GOT3 (cell line): ENCODE measurements at places on chromosomes 5 and 9.

GRCh38 chr9:130040984-130041647 is 1.9 kb downstream of the FNBP1 start:
- DNase-seq, result no peak

- no peak for DNase-seq
These were observed 21.8 kb downstream of the IRX4 start for GRCh38 chr5:1860949-1861348.

DNA sequence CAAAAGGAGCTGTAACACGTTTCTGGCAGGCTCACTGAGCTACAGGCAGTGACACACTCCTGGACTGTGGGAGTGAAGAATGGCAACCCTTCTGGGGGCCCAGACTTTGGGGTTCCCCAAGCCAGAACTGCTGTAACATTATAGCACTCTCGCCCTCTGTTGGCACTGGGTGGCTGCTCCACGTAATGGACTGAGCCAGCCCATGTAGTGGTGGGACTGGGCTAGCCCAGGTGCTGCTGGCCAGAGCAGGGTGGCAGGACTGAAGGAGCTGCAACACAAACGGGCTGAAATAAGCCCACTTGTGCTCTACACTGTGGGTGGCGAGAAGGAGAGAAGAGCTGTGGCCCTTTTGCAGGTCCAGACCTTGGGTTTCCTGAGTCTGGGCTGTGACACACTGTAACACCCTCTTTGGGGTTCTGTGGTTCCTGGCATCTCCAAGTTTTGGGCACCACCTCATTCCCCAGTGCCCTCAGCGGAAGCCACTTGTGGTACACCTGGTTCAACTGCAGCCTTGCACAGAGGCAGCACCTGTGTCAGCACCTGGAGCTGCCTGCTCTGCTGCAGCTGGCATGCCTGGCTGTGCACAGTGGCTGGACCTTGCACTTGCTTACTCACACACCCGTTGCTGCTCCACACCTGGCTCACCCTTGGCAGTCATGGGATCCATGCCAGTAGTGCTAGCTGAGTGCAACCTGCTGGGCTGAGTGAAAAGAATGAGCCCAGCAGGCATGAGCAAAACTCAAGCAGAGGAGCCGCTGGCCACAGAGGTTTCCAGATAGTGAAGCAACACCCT is 95.0 kb upstream of the PRR16 start:
- no peak for DNase-seq

DNA sequence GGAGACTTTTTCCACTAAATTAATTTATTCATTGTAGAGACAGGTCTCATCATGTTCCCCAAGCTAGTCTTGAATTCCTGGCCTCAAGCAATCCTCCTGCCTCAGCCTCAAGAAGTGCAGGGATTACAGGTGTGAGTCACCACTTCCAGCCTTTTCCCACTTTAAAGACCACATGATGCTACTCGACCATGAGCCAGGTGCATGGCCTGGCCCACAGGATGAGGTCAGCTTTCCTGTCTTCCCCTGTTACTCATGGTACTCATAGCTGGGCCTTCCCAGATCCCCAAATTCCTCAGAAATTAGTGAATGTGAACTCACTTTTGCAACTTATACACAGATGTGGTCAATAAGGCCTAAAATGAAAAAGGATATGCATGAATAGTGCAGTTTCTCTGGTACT is 395.9 kb downstream of the SEMA5A start:
- DNase-seq, result no peak

DNA sequence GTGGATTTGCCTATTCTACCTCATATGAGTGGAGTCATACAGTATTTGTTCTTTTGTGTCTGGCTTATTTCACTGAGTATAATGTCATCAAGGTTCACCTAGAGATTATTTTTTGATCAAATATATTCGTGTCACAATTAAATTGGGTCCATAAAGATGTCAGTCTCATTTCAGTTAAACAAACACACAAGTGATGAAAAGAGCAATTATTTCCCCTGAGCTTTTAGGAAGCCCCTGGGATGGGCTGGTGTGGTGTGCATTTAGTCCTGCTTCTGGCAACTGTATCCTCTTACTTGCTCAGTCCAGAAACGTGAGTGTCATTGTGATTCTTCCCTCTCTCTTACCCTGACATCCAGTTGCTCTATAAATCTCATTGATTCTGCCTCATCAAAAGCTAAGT is 52.8 kb upstream of the CARTPT start:
- no peak for DNase-seq

DNA sequence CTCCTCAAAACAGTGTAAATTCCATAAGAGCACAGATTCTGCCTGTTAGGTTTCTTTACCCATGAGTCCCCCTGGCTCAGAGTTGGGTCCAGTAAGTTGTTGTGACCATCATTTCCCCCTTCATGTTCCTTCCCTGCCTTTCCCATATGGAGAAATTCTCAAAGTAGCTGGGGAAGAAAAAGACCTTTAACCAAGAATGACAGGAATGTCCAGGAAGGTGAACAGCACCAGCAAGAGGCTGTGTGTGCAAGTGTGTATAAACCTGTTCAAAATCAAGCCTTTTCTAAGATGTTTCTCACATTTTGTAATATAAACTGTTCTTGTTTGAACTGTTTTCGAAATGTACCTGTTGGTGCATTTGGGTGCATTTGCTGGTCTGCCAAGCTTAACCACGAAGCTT is 238.2 kb downstream of the SLIT3 start:
- no peak for DNase-seq

DNA sequence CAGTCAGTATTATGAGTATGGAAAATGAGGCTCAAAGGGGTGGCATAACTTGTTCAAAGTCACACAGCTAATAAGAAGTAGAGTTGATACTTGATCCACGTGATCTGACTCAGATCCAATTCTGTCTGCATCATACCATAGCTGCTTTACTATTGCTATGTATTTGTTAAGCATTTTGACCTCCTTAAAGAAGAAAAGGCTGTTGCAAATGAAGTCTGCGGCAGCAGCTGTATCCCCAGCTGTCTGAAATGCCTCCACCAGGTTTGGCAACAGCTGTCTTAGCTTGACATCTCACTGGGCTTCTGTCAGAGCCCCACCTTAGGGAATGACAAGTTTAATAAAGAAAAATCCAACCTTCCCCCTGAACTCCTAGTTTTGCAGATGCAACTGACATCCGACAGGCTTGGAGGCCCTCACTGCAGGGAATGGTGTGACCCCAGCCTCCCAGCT is 75.6 kb upstream of the SLC44A1 start:
- DNase-seq, result no peak

GRCh38 chr5:30908356-30908755 is 285.1 kb upstream of the CDH6 start:
- no peak for DNase-seq

GRCh38 chr5:58970766-58971165 is 387.9 kb downstream of the RAB3C start:
- DNase-seq, result no peak

- DNase-seq, result no peak
These were observed 12.2 kb upstream of the ELL2 start for GRCh38 chr5:95973793-95974325.

DNA sequence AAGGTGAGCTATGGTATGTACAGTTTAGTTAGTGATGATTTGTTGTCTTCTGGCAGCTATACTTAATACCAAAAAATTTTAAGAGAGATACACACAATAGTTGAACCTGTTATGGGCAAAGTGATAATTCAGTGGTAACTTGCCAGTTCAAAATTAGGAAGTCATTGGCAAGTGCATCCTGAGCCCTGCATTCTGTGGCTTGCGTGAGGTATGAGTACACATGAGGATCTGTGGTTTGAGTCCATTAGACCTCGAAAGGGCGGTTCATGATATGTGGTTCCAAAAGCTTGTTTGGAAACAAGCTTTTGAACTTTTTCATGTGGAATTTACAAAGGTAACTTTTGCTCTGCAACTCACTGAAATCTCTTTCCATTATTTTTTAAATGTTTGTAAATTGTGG is 47.0 kb downstream of the GPR21 start:
- DNase-seq, result no peak

- DNase-seq, result no peak
These were observed 32.1 kb downstream of the VAV2 start for GRCh38 chr9:133959966-133960567.

- DNase-seq, result no peak
These were observed 65.5 kb upstream of the BARHL1 start for GRCh38 chr9:132516911-132517310.

- DNase-seq, result no peak
These were observed 130.9 kb downstream of the DOCK2 start for GRCh38 chr5:169767938-169768337.

GRCh38 chr5:72558383-72558782 is 51.2 kb upstream of the ZNF366 start:
- DNase-seq, result no peak

DNA sequence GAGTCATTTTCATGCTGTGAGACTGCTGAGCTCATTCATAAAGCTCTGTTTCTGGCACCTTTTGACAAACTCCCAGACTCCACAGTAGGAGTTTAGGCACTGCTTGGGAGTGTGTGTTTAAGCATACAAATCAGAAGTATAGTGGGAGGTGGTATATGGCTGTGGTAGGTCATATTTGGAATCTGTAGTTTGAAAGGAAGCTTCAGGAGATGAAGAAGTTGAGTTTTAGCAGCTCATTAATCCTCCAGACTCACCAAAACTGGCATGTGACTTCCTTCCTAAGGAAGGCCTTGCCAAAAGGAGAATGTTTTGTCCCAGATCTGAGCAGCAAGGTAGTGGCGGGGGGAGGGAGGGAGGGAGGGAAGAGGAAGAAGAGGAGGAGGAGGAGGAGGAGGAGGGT is 52.8 kb downstream of the SAXO1 start:
- no peak for DNase-seq

GRCh38 chr5:173837654-173838053 is 50.5 kb upstream of the CPEB4 start:
- DNase-seq, result no peak

GRCh38 chr9:113237026-113237425 is 15.7 kb downstream of the SLC31A1 start:
- DNase-seq, result no peak

DNA sequence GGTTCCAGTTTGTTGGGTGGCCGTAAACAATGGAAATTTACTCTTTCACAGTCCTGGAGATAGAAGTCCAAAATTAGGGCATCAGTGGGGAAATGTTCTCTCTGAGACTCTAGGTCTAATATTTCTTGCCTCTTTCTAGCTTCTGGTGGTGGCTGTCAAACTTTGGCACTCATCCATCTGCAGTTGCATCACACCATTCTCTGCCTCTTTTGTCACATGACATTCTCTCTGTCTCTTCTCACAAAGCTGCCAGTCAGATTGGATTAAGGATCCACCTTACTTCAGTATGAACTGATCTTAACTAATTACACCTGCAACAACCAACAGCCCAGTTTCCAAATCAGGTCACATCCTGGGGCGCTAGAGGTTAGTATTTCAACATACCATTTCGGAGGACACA is 222.9 kb upstream of the FTMT start:
- no peak for DNase-seq

DNA sequence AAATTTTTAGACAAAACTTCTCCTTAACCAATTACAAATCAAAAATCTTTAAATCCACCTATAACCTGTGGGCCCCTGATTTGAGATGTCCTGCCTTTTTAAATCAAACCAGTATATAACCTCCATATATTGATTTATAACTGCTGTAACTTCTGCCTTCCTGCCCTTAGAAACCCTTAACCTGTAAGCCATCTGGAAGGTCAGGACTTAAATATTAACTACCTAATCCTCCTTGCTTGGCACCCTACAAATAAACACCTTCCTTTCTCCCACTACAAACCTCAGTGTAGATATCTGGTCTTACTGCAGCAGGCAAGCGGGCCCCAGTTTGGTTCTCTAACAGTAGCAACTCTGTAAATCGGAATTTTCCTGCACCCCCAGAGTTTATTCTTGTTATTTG is 83.9 kb downstream of the MTREX start:
- DNase-seq, result no peak

- no peak for DNase-seq
These were observed 41.5 kb upstream of the LARP1 start for GRCh38 chr5:154713615-154714125.

GRCh38 chr9:15873573-15874177 is 320.8 kb downstream of the CCDC171 start:
- no peak for DNase-seq

DNA sequence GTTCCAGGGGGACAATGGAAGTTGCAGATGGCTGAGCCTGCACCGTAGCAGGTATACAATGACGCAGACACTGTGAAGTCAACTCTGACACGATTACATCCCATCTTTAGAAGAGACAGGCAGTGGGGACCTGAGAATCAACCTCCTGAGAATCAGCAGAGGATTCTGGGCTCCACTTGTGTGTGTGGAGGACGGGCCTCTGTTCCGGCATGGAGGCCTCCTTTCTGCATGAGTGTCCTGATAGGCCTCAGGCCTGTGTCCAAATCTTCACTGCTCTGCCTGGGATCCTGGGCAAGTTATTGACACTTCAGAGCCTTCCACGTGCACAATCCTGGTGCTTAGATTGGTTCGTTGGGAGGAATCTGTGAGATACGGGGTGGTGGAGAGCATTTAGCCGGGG is 151.2 kb upstream of the COL5A1 start:
- no peak for DNase-seq

DNA sequence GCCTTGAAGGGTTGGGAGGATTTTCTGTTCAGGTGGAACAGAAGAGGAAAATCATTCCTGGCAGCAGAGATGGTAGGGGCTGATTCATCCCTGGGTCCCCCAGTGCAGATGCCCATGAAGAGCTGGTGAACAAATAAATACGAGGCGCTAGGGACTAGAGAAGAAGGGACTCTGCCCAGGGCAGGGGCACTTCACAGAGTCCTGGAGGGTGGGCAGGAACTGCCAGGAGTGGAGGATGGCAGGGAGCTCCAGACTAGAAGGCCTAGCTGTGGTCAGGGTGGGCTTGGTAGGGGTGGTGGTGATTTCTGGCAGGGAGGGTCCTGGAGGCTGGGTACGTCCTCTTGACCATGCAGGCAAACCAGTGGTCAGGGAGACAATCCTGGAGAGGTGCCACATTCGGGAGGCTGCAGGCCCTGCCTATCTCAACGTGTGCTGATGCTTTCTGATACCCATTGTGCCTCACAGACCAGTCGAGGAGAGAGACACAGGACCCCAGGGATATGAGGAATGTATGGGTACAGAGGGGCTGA is 69.9 kb downstream of the CRB2 start:
- no peak for DNase-seq

DNA sequence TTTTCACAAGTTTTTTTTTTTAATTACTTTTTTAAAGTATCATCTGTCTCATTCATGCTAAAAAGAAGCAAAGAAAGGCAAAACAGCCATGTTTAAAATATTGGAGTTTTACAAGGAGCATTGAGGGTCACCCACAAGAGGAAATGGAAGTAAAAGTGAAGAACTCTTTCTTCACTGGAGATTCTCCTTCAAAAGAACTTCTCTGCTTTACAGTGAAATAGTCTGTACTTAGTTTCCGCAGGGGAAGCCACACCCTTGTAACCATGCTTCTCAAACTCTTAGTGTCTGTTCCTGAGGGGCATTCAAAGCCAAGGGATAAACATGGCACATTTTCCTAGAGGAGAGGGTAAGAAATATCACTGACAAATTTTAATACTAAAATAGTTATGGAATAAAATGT is 8.6 kb downstream of the C9orf72 start:
- DNase-seq, result no peak
